ENCODE measurements at places on chromosomes 5 and 9.

DNA sequence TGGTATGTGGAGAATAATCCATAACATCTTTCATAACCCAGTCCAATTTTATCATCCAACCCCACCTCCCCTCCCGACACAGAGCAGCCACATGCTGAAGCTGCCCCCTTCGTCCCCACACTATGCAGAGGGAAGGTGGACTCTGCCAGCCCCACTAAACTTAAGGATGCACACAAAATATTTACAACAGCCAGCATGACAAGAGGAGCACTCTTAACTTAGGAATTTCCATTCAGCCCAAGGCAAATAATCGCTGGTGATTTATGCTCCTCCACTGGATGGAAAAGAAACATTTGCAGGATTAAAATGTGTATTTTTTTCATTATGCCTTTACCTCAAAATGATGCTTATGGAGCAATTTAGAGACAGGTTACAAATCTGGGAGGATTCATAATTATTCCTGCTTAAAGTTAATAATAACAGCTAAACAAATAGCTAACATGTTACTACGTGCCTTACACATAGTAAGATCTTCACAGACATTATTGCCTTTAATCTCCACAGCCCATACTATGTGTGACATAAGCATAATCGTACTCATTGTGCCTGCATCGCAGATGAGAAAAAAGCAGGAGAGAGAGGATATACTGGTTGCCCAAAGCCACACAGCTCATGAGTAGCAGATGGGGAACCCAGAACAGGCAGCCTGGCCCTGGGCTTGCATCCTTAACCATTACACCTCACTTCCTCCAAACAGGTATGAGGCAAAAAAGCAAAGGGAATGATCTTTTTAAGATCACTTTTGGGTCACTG, 92.6 kb downstream of the GLIS3 start:
- no peak for DNase-seq

- no peak for DNase-seq
Measured at GRCh38 chr5:134595458-134595838, 37.2 kb downstream of the SAR1B start.

- DNase-seq: no peak
Measured at GRCh38 chr5:135309391-135310327, 89.4 kb downstream of the MACROH2A1 start.

DNA sequence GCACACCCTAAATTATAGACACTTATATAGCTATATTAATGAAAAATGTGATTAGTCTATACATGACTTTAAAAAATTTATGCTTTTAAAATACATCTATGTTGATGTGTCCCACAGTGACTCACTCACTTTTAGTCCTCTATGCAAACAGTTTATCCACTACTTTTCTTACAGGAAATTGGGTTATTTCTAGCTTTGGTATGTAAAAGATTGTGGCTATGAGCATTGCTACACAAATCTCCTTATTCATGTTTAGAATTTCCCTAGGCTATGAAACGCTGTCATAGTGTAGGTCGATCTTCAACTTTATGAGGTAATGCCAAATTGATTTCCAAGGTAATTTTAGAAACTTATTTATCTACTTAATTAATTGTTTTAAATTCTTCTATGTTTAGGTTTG, 687.4 kb downstream of the PRR16 start:
- no peak for DNase-seq

GRCh38 chr9:19049917-19050636, 850 bp downstream of the RRAGA start:
- peak; percentile 39 for DNase-seq

DNA sequence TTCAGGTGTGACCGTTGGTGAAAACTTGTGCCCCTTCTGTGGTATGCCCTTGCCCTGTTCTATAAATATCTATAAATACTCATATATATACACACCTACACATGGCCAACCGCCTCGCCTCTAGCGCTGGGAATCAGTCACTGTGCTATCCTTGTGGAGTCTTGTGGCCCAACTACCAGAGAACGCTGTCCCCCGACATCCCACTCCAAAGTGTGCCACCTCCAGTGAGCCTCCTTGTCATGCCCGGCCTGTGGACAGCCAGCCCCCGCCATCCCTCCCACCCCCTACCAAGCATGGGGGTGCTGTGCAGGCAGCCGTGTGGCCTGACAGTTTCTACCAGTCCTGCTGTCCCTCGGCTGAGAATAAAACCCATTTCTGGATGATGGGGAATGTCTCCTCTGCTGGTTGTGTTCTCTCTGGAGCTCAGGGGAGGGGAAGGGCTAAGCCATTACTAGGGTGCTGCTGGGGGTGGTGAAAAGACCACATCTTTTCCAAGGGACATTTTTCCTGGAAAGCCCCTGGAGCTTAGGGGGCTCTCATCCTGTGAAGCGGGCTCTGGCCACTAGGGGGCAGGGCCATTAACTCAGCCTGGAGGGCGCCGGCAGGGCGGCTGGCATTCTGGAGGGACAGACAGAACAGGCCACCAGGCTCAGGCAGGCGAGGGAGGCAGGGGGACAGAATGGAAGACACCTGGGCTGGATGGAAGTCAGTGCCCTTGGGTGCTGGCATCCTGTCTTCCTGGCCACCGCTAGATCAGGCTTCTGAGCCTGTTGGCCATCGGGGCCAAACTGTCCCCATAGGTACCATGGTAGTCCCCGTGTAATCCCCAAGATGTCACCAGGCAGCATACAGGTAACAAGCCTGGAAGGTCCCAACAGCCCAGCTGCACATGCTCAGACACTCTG, 20.7 kb downstream of the GOLGA2 start:
- peak; percentile 85 for DNase-seq

GRCh38 chr5:90557871-90558270, 726 bp upstream of the ADGRV1 start:
- no peak for DNase-seq

DNA sequence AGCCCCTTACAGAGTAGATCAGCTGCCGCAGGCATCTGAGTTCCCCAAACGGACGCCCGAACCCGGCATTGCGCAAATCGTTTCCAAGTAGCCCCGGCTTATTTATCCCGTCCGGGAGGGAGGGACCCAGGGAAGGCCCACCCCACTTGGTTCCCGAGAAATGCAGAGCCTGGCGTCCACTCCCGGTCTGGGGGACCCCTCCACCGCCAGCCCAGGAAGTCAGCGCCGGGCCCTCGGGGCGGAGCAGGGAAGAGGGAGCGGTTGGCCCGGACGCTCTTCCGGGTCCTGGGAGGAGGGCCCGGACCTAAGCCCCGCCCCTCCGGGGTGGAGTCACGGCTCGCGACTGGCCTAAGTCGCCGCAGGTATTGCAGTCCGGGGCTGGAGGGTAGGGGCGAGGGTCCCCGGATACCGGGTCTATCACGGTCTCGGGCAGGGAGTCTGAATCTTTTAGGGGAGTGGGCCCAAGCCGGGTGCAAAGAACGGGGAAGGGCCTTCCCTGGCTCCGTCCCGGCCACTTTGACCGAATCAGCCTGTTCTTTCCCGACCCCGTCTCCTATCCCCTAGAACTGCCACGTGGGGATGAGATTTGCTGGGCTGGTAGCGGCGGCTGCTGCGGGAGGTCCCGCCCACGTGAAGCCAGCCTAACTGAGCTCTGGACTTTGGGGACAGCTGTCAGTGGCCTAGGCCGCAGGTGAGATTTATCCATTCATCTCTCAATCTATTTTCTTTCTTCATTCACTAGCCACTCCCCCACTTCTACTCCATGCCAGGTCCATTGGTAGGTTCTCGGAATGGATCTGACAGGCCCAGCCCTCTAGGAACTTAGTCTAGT, at the start of gene RABEPK:
TSS of gene RABEPK (plus strand) at position 327 of the 832 bp plus-strand sequence. CDS start 2,472 bp downstream, outside the sequence.
- peak; percentile 93 for DNase-seq

GRCh38 chr5:62460578-62460983, 48.0 kb downstream of the IPO11 start:
- DNase-seq: peak; percentile 22

GRCh38 chr9:14533867-14534640, 159.2 kb downstream of the ZDHHC21 start:
- DNase-seq: no peak

GRCh38 chr9:84207491-84207951, 133.0 kb downstream of the SLC28A3 start:
- no peak for DNase-seq

DNA sequence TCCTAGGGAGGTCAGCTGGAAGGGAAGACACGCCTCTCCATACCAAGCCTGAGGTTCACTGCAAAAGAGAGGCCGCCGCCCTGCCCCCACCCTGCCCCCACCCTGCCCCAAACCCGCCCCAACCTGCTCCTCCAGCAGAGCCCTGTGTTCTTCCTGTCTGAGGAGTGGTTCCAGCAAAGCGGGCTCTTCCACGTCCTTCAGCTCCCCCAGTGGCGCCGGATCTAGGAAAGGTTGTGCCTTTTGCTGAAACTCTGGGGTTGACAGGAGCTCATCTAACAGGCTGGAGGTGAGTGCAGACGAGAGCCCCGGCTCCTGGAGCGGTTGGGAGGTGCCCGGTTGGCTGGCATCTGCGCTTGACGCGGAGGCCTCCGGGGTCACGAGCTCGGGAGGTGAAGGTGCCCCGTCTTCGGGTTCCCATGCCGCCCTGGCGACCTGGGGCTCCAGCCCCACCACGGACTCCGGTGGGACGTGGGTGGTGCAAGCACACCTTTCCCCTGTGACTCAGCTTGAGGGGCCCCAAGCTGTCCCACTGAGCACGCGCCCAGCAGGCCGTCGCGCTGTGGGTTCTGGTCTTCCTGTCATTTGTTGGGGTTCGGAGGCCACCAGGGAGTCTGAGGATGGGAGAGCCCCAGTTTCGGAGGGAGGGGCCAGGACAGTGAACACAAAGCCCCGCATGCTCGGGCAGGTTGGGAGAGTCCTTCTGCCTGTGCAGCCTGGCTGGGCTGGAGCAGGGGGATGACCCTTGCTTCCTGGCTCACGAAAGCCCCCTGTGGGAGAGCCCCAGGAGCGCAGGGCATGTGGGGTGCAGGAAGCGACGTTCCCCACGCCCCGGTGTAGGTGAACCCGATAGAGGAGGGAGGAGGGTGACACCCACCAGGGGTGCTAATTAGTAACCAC, 1467.1 kb downstream of the FOXD4L5 start:
- DNase-seq: no peak

- DNase-seq: no peak
Measured at GRCh38 chr9:35448496-35448895, 41.4 kb upstream of the RUSC2 start.

- DNase-seq: no peak
Measured at GRCh38 chr9:120919843-120920805, 6.5 kb downstream of the TRAF1 start.

DNA sequence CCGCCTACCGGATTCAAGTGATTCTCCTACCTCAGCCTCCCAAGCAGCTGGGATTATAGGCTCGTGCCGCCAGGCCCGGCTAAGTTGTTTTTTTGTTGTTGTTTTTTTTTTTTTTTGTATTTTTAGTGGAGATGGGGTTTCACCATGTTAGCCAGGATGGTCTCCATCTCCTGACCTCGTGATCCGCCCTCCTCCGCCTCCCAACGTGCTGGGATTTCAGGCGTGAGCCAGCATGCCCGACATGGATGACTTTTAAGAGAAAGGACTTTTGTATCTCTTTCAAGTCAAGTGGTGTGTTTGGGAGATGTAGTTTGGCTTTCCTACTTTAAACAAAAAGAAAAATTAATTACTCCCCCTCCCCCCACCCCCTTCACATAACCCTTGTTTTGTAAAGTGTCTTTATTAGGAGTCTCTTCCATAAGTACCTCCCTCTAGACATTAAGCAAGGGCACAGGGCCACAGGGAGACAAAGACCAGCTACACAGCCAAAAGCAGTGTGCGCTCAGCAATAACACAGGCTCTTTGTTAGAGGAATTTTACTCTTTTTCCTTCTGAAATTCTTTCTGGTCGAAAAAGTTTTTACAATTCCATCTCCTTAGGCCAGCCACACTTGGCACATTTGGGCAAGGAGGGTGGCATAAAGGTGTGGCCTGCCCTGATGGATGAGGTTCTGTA, 31.2 kb downstream of the JAKMIP2 start:
- no peak for DNase-seq

GRCh38 chr9:103319979-103320378, 324.8 kb downstream of the CYLC2 start:
- no peak for DNase-seq

GRCh38 chr5:128854931-128855330, 110.4 kb upstream of the SLC27A6 start:
- DNase-seq: no peak

GRCh38 chr9:127846443-127847177, 7.8 kb downstream of the ENG start:
- DNase-seq: peak; percentile 64

GRCh38 chr5:19771174-19771835, 216.7 kb downstream of the CDH18 start:
- DNase-seq: no peak

DNA sequence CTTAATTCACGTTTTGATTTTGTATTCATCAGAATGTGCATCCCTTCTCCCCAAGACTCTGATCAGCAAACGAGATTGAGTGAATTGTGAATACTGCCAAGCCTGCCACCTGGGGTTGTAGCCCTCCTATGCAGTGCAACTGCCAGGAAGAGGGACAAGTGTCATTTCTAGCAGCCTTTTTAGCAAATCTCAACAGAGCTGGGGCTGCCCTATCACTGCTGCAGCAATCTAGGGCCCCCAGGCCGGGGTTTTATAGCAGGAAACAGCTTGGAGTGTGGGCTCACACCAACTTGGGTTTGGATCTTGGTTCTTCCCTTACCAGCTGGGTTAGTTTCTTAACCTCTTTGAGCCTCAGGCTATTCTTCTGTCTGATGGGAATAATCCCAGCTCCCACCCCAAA, 4.0 kb downstream of the CSF1R start:
- no peak for DNase-seq

All from hepatic stellate cell (primary cell).